ENCODE measurements at places on chromosomes 1 and 21.
A peak's percentile ranks its signal among the peaks of the same experiment; 100 is the strongest.

GRCh38 chr1:63329621-63330330, 7.4 kb downstream of the FOXD3 start:
- DNase-seq: no peak

- DNase-seq: no peak
These were observed 19.1 kb downstream of the AJAP1 start for GRCh38 chr1:4673494-4673893.

DNA sequence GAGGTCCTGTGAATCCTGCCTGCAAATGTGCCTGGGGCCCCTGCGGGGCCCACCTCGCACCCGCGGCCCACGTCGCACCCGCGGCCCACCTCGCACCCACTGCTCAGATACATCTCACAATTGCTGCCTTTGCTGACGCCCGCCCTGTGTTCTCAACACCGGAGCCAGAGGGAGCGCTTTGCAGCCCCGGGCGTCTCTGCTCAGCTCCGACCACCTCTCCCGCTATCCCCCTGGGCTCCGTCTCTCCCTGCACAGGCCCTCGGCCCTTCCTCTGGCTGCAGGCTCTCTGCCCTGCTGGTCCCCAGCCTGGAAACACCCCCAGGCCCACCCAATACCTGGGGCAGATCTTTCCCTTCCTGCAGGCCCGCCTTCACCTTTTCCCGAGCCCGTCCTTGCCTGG, 44.8 kb downstream of the TP73 start:
- DNase-seq: no peak

- DNase-seq: no peak
These were observed 6.4 kb downstream of the XCL1 start for GRCh38 chr1:168582688-168583336.

- peak; percentile 84 for DNase-seq
These were observed 7.2 kb upstream of the SLX9 start for GRCh38 chr21:44932408-44933181.

- DNase-seq: no peak
These were observed 23.7 kb upstream of the AXDND1 start for GRCh38 chr1:179341943-179342547.

GRCh38 chr1:20867062-20867461, 80.0 kb upstream of the HP1BP3 start:
- no peak for DNase-seq

DNA sequence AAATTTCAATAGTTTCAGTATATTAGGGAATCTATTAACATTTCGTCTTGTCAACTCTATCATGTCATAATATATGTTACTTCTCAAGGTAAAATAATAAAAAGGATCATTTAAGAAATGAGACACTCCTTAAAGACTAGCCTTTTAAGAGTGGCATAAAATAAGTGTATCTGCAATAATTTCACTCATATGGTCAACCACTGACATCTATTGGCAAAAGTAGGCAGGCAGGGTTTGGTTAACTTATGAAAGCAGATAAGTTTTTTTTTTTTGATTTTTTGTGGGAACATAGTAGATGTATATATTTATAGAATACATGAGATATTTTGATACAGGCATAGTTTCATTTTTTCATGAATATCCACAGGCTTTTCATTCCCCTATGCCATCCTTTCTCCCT, 5.5 kb upstream of the RGS21 start:
- DNase-seq: no peak

GRCh38 chr1:181178241-181178879, 89.9 kb downstream of the IER5 start:
- DNase-seq: no peak

- DNase-seq: peak; percentile 55
These were observed 165.8 kb upstream of the EDN2 start for GRCh38 chr1:41650028-41650880.

- DNase-seq: peak; percentile 61
These were observed 9.8 kb upstream of the CDC20 start for GRCh38 chr1:43348809-43349593.

- no peak for DNase-seq
These were observed 177.6 kb downstream of the RASAL2 start for GRCh38 chr1:178271471-178271870.

DNA sequence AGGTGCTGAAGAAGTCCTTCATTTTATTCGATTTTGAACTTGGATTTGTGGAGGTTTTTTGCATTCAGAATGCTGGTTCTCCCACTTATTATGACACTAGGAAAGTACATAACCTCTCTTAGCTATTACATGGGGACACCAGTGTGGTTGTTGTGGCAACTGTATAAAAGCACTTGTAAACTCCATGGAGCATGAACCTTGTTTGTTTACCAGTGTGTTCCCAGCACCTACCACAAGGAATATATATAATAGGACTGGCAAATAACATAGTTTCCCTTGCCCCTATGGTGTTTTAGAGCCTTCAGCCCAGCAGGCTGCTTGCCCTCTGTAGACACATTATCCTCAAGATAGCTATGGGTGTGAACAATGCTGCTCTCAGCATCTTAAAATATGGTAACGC, 43.1 kb downstream of the RASSF5 start:
- DNase-seq: no peak

DNA sequence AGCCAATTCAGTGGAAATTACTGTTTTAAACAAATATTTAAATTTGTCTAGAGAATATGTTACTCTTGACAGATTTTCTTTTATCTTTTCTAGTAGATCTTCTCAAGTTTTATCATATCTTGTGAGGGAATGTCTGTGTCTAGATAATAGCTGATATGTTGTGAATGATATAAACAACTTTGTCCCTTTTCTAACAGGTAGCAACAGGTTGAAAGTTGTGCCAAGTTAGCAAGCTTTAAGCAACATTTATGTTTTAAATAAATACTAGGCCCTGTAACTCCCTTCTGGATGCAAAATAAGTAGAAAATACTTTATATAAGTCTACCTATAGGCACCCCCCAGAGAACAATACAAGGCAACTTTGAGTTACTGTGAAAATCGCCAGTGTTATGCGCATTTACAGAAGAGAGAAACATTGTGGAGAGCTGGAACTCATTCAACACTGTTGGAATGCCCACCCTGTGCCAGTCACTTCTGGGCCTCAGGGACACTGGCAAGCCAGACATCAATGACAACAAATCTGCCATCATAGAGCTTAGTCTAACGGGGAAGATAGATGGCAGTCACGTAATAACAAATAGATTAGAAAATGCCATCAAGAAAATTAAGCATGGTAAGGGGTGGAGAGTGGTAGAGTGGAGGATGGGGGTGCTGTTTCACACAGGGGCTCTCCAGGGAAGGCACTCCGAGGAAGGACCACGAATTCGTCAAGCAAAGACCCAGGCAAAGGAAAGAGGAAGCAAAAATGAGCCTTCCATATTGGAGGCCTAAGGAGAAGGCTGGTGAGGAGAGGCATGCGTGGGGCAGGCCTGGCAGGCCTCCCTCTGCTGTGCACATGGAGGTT, 4.4 kb downstream of the MAP3K21 start:
- DNase-seq: no peak

- peak; percentile 80 for DNase-seq
These were observed 11.6 kb downstream of the LMNA start for GRCh38 chr1:156126043-156126629.

DNA sequence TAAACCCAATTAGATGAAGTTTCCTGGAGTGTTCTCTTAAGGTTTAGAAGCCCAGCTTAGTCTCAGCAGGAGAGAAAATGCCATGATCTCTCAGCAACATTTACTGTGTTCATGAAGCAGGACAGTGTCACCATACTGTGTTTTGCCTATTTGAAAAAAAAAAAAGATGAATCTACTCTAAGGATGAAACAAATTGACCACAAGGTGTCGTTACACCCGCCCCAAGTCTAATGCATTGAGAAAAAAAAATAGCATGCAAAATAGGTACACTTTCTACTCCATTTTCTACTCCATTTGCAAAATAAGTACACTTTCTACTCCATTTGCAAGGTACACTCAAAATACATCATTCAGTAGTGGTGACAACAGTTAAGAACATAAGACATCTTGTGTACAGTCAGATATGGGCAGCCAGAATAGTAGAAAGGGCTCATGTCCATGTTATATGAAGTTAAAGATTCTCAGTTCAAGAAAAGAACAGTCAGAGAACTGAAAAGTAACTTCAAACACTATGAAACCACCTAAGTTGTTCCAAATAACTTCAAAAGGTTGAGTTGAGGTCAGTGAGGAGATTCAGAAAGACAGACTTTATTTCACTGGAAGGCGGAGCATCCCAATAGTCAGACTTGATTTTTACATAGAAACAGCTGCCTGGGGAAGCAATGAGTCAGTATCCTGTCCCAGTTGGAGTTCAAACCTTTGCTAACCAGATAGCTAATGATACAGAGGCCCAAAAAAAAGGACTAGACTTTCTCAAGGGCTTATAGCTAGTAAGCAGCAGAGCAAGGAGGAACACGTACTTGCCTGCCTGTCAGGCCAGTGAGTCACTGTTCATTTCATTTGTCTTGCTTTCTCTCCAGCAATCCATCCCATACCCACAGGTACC, 13.3 kb downstream of the PLPPR5 start:
- no peak for DNase-seq

GRCh38 chr21:33751120-33751519, 108.8 kb downstream of the ITSN1 start:
- no peak for DNase-seq

DNA sequence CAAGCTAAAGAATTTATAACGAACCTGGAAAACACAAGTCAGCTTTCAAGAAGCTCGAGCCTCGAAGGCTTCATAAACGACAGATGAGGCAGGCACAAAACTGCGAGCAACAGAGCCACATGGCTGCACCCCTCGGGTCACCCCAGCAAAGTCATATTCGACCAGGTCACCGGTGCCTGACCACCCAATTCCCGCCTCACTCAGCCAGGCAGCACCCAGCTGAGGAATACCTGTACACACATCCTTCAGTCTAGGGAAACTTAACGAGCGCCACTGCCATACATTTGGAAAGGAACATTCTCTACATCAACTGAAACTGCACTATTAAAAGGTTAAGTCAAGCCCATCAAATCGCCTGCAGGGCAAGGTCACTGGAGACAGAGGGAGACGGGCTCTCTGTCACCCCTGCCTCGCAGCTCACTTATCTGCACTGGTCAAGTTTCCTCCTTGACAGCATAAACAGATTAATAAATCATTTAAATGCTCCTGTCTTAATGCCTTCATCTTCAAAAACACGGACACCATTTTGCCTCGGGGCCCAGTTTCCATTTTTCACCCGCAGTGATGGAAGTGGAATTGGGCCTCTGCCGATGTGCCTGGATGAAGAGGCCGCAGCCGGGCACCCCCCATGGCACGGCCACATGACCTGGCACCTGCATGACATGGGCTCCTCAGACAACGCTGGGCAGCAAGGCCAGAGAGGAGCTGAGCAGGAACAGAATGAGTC, 20.6 kb downstream of the NPHP4 start:
- DNase-seq: no peak

- no peak for DNase-seq
These were observed 7.1 kb upstream of the KIF14 start for GRCh38 chr1:200627575-200628222.

Measured in stimulated activated naive CD8-positive, alpha-beta T cell treated with anti-CD3 and anti-CD28 coated beads, Interleukin-15, Interleukin-2, amounts not matched to agents 100 U/mL and 50 U/mL, for 24 hours (primary cell).